ENCODE measurements at places on chromosomes 16 and 17. TPM values are rescaled to one million over a fixed set of nuclear protein-coding genes. Genes with fewer than 3 reads are reported as not detected.

The LLGL2 gene
- 90.6 TPM for total RNA-seq

DNA sequence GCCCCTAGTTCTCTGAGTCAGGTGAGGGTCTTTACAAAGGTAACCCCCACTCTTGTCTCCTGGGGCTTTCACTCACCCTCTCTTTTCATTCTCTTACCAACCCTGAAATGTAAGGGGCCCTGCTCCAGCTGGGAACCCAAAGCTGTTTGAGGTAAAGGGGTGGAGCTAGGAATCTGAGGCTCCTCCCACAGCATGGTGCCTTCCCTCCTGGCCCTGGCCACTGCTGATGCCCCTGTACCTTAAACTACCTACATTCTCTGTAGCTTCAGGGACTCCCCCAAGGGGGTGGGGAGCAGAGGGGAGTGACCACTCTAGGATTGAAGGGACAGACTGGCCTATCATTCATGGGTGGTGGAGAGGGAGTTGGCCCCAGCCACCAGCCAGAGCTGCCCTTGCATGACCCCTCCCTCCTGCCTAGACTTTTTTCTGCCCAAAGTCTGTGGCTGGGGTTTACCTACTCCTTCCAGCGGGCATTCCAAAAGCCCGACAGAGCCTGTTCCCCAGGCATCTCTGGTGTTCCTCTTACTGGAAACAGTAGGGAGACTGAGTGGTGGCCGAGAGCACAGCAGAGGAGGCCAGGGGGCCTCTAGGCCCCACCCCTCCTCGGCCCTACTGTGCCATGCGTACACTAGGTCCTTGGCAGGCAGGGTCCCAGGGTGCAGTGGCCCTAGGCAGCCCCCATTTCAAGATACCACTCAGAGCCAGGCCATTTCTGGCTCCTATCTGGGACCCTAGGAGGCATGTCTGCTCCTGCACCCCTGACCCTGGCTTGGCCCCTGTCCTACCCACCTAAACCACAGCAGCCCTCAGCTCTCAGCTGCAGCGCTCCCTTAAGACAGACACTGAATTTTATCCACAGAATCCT lies 9.5 kb downstream of the DOK4 start:
- no peak for DNase-seq
- H3K36me3 ChIP-seq = peaks cover 4% of the 10 kb centered on the region
- peak overlapping the region; percentile 68 for H3K4me3 ChIP-seq
- no peaks in the 10 kb centered on the region for H3K27me3 ChIP-seq

The ADAP2 gene
- 2.6 TPM for total RNA-seq

DNA sequence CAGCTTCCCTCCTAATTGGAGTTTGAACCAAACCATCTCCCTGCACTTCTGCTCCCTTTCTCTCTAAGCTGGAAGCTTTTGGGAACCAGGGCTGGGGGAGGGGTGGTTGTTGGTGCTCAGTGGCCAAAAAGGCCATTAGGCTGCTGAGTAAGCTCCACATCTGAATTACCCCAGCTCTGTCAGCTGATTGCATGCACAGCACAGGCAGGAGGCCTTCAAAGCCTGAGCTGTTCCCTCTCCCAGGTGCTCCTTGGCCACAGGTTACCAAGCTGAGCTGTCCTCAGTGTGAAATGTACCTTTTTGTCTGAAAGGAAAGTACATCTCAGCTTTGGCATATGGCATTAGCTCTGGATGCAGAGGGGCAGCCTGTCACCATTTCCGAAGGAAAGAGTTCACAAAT lies 6.2 kb upstream of the TBKBP1 start:
- H3K4me1 ChIP-seq = peaks cover 20% of the 10 kb centered on the region
- peaks cover 14% of the 10 kb centered on the region for H3K36me3 ChIP-seq
- no peak for DNase-seq
- peak overlapping the region; percentile 9 for H3K27ac ChIP-seq
- no peaks in the 10 kb centered on the region for H3K27me3 ChIP-seq
- no peak overlapping the region for H3K4me3 ChIP-seq

The KRTAP3-1 gene
- total RNA-seq = 1.7 TPM

DNA sequence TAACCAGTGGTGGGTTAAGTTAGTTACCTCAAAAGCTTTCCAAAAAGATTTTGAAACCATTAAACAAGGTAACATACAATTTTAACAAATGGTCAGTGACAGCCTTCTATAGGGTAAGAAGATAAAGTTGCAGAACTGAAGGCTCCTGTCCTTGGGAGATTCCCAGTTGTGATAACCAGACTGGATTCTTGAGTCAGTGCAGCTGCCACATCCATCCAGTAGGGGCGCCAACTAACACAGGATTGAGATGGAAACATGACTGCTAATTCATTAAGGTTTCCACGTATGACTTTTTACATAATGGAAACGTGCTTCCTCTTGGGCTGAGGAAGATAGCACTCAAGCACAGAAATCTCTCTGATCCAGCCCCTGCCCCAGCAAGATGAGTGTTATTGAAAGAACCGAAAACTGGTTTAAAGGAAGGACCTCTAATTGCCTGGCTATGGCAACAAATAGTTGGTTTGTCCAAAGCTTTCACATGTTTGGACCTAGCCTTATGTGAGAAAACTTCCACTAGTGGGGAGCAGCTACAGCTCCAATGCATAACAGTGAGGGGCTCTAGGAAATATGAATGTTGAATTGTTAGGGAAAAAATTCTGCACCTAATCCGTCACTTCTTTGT lies 269.8 kb upstream of the MYOCD start:
- H3K27ac ChIP-seq = no peak overlapping the region
- no peak overlapping the region for H3K4me3 ChIP-seq
- peaks cover 20% of the 10 kb centered on the region for H3K4me1 ChIP-seq
- no peak for DNase-seq
- H3K36me3 ChIP-seq = no peaks in the 10 kb centered on the region

DNA sequence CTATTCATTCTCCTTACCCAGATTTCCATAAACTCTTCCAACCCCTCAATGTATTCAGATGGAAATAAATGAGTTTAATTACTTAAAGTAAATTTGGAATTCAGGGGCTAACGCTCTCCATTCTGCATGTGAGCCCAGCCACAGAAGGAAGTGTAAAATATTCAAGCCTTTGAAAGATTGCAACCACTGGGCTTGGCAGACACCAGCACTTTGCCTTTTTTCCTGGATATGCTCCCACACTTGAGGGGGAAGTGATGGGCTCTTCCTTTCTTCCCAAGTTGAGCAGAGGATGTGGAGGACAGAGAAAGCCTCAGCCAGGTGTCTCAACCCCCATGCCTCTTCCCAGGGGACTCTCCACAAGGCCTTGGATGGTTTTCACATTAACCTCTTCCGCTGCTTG lies 825.1 kb upstream of the EEF2KMT start:
- H3K27me3 ChIP-seq = peaks cover 23% of the 10 kb centered on the region
- no peak overlapping the region for H3K4me3 ChIP-seq
- H3K4me1 ChIP-seq = peaks cover 3% of the 10 kb centered on the region
- no peaks in the 10 kb centered on the region for H3K36me3 ChIP-seq
- DNase-seq = no peak

DNA sequence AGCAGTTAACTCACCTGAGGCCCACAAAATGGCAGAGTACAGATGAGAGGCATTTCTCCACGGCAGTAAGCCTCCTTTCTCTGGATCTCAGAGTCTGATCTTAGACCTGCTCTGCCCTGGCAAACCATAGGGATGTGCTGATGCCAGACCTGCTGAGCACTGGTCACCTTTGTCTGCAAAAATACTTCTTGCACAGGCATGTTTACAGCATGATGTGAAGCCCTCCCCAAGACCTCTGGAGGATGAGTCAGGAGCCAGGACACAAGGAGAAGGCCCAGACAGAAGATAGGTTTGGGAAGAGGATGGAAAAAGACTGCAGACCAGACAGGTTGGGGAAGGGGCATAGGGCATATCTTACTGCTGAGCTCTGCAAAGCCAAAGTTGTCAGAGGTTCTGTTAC lies 426.6 kb downstream of the PMP22 start:
- no peak for DNase-seq
- no peak overlapping the region for H3K4me3 ChIP-seq
- no peaks in the 10 kb centered on the region for H3K36me3 ChIP-seq
- peaks cover 17% of the 10 kb centered on the region for H3K27me3 ChIP-seq
